ENCODE measurements at places on chromosomes 3 and 15. TPM values are rescaled to one million over a fixed set of nuclear protein-coding genes. Genes with fewer than 3 reads are reported as not detected.

DNA sequence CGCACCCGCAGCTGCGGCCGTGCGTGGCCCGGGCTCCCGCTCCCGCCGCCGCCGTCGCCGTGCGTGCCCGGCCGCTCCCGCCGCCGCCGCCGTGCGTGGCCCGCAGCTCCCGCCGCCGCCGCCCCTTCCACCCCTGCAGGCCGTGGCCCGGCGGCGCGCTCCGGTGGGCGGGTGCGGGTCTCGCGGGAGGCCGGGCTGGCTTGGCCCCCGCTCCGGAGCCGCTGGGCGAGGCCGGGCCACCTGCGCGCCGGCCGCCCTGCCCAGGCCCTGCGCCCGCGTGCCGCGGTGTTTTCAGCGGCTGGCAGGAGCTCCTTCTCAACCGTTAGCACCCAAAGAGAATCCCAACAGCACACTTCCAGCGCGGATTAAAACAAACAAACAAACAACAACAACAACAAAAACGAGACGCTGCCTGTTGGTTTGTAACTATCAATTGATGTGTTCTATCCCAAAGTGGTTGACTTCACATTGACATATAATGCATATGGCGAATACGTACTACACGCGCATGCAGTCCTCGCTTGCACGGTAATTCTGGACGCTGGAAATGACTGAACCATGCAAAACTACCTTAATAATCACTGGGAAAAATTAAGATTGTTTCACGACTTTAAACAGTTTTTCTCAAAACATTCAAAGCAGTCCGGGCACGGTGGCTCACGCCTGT lies 113.7 kb upstream of the GOLGA8J start:
- DNase-seq, result no peak

DNA sequence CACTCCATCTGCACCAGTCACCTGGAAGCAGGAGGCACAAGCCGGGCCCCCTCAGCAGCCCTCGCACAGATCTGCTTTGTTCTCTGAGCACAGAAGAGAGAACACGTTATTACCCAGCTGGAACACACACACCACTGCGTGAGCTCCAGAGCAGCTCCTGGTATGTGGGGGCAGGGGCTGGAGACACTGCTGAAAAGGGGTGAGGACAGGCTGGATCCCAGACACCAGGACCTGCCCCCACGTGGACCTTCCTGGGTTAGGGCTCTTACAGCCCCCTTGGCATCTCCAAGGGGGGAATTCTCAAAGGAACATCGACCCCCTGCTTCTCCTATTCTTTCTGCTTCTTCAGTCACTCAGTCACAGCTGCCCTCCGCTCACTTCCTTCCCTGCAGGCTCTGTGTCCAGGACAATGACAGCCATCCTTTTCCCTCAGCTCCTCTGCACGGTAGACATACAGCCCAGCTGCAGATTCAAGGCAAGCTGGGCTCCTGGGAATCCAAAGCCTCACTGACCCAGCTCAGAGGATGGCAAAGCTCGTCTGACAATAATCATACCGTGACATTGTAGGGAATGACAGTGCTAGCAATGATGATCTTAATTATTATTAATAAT lies 33.7 kb downstream of the PRR20G start:
- no peak for DNase-seq

The IL17RE gene
- 8.5 TPM for total RNA-seq

- no peak for DNase-seq
Measured at GRCh38 chr15:23763021-23763420, 75.9 kb upstream of the NDN start.

GRCh38 chr3:14522768-14523167 lies 17.4 kb downstream of the GRIP2 start:
- no peak for DNase-seq

Measured in uterus (tissue), 4 donors.